ENCODE measurements at places on chromosomes 2 and 18.
A peak's percentile ranks its signal among the peaks of the same experiment; 100 is the strongest.

- no peak for DNase-seq
Observed at GRCh38 chr18:64134044-64134747, 14.7 kb downstream of the LINC00305 start.

GRCh38 chr18:49878567-49879270 lies 65.4 kb upstream of the ACAA2 start:
- no peak for DNase-seq

GRCh38 chr18:8140841-8141501 lies 468.3 kb upstream of the RAB12 start:
- DNase-seq = no peak

GRCh38 chr2:198807131-198807530 lies 650.6 kb downstream of the SATB2 start:
- DNase-seq = no peak

- no peak for DNase-seq
Observed at GRCh38 chr2:238486123-238486848, 59.6 kb downstream of the ASB1 start.

- no peak for DNase-seq
Observed at GRCh38 chr2:179677077-179677688, 184.2 kb downstream of the ZNF385B start.

- DNase-seq = peak; percentile 47
Observed at GRCh38 chr2:174247474-174248186, 702 bp downstream of the OLA1 start.

- no peak for DNase-seq
Observed at GRCh38 chr2:44954447-44954888, 13.0 kb downstream of the SIX3 start.

DNA sequence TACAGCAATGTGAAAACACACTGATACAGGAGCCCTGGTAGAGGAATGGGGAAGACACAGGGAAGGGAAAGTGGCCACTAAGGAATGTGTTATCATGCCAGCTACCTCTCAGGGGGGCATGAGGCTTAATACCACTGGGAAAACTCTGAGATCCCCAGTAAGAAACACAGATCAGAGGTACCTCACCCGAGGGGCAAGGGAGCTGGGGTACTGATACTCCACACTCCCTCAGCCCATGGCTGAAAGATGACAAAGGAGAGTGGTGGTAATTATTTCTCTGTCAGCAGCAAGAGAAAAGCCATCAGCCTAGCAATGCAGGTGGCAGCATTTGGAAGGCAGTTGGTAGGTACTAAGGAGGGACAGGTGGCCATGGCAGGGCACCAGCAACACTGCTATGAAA lies 434.8 kb downstream of the NBAS start:
- no peak for DNase-seq

Data from KBM-7 (cell line).